ENCODE measurements at places on chromosomes 6 and 20. TPM values are rescaled to one million over a fixed set of nuclear protein-coding genes. Genes with fewer than 3 reads are reported as not detected.

The LPA gene
- total RNA-seq, result not detected

The RFX6 gene
- total RNA-seq, result not detected

The ERVFRD-1 gene
- total RNA-seq, result not detected

The PKIG gene
- total RNA-seq, result 3.1 TPM

The SPATA25 gene
- total RNA-seq, result 1.7 TPM

The RAET1L gene
- total RNA-seq, result not detected

The SIRPD gene
- 0.31 TPM for total RNA-seq

The WFDC5 gene
- not detected for total RNA-seq

The PSMB9 gene
- total RNA-seq, result 356 TPM

The CST4 gene
- total RNA-seq, result not detected

The GPX5 gene
- not detected for total RNA-seq

The COL10A1 gene
- not detected for total RNA-seq

The EPB41L1 gene
- not detected for total RNA-seq

The MLIP gene
- not detected for total RNA-seq

The RBM24 gene
- not detected for total RNA-seq

The DDO gene
- not detected for total RNA-seq

The PNLDC1 gene
- 0.96 TPM for total RNA-seq

The PRPH2 gene
- total RNA-seq, result 0.09 TPM

The RSPH4A gene
- total RNA-seq, result 0.14 TPM

The BPIFB4 gene
- total RNA-seq, result not detected

The BEND3 gene
- 2.4 TPM for total RNA-seq

The TAB2 gene
- total RNA-seq, result 115 TPM

The BPIFB1 gene
- not detected for total RNA-seq

The KATNA1 gene
- total RNA-seq, result 26.5 TPM

The VGLL2 gene
- total RNA-seq, result not detected

The SMOC2 gene
- not detected for total RNA-seq

Data from activated naive CD8-positive, alpha-beta T cell treated with anti-CD3 and anti-CD28 coated beads, Interleukin-2, amount 10 ng/mL, durations not matched to agents 7 days and 5 days (primary cell).